ENCODE measurements at places on chromosomes 13 and 19.

- no peak for DNase-seq
Observed at GRCh38 chr13:100657881-100658315, 16.7 kb downstream of the TMTC4 start.

DNA sequence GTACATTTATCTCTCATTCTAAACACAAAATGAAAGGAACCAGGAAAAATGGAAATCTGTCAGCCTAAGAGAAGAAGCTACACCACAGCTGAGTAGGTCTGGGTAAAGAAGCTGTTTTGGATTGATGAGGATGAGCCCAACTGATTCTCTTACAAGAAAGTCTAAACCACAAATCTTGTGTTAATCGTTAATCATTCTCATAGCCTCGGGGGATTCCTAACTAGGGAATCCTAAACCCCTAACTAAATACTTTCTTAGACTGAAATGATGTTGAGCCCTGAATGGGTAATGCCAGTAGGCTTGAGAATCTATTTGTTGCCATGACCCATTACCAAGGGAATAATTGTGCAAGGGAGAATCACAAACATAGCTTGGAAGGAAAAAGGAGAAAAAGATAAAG, 327.5 kb upstream of the SPRY2 start:
- no peak for DNase-seq

DNA sequence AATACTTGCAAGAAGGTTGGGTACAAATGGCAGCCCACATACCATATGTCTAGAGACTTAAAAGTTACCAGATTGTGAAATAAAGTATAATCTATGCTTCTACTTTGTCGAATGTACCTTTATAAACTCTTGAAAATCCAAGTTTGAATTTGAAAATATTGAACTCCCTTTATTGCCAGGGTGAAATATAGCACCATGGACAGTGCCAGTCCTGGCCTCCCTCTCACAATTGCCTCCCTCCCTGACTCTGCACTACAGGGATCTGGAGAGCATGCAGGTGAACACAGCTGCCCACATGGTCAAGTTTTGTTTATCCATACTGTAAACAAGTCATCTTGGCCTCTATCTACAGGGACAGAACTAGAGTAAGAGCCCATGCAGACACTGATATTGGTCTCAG, 394.1 kb upstream of the SLITRK6 start:
- no peak for DNase-seq

DNA sequence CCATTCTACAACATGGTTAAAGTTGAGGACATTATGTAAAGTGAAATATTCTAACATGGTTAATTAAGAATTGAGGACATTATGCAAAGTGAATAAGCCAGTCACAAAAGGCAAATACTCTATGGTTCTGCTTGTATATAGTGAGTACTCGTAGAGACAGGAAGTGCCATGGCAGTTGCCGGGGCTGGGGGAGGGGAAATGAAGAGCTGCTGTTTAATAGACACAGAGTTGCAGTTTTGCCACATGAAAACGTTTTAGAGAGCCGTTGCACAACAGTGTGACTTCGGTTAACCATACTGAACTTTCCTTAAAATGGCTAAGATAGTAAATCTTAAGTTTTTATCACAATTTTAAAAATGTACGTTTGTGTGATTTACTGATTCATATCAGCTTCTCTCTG, 176.9 kb downstream of the SHISA2 start:
- no peak for DNase-seq
